Left cardiac atrium (tissue), 4 donors: ENCODE measurements at places on chromosomes 2 and 18. TPM values are rescaled to one million over a fixed set of nuclear protein-coding genes. Genes with fewer than 3 reads are reported as not detected.

The DOCK10 gene
- total RNA-seq, result 5.0 TPM

The ZCCHC2 gene
- total RNA-seq, result 19.0 TPM

The RDH14 gene
- total RNA-seq, result 35.7 TPM

- DNase-seq, result no peak
Observed at GRCh38 chr18:2908166-2908945, 61.5 kb downstream of the EMILIN2 start.

DNA sequence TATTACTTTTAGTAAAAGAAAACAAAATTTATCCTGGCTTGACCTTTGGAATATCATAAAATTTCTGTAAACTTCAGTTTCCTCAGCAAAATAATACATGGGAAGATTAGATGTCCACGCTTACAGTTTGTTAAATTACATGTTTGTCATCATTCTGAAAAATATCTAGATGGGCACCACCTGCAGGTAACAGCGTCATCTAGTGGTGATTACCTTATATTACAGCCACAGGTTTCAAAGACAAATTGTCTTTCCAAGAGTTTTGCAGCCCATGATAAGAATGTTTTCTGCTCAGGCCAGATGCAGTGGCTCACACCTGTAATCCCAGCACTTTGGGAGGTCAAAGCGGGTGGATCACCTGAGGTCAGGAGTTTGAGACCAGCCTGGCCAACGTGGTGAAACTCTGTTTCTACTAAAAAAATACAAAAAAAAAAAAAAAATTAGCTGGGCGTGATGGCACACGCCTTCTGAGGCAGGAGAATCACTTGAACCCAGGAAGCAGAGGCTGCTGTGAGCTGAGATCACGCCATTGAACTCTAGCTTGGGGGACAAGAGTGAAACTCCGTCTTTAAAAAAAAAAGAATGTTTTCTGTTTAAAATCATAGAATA lies 96.3 kb upstream of the RASGRP3 start:
- DNase-seq, result no peak

GRCh38 chr2:18719978-18720775 lies 130.8 kb upstream of the NT5C1B start:
- no peak for DNase-seq
